ENCODE measurements at places on chromosomes 12 and 14. TPM values are rescaled to one million over a fixed set of nuclear protein-coding genes. Genes with fewer than 3 reads are reported as not detected.

RNASE7 gene
- total RNA-seq = not detected

AMIGO2 gene
- 2.0 TPM for total RNA-seq

FOXN4 gene
- total RNA-seq = not detected

DNA sequence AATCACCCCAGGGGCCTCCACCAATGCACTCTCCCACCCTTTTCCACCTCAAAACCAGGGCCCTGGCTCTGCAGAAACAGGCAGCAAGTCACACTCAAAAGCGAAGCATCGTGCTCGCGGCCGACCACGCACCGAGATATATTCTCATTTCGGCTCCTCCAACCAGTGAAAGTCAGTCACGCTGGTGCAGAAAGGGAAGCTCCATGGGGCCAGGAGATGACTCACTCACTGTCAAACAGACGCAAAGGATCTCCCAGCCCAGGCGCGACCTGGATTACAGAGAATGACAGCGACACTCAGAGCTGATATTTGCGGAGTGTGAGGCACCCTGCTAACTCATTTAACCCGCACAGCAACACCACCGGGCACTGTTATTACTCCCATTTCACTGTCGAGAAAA is 173.6 kb downstream of the CALM1 start:
- no peak for DNase-seq

B4GALNT3 gene
- 32.1 TPM for total RNA-seq

DNA sequence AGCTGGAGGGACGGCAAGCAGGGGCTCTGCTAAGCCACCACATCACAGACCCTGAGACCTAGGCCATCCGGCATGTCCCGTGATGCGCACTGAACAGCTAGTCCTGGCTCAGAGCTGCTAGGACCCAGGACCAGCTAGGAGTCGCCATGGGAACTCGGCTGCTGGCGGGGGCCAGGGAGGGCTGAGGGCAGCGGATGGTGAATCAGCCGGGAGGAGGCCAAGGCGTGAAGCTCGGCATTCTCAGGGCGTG is 5.1 kb downstream of the AHNAK2 start:
- DNase-seq = peak; percentile 79

AICDA gene
- total RNA-seq = not detected

DNA sequence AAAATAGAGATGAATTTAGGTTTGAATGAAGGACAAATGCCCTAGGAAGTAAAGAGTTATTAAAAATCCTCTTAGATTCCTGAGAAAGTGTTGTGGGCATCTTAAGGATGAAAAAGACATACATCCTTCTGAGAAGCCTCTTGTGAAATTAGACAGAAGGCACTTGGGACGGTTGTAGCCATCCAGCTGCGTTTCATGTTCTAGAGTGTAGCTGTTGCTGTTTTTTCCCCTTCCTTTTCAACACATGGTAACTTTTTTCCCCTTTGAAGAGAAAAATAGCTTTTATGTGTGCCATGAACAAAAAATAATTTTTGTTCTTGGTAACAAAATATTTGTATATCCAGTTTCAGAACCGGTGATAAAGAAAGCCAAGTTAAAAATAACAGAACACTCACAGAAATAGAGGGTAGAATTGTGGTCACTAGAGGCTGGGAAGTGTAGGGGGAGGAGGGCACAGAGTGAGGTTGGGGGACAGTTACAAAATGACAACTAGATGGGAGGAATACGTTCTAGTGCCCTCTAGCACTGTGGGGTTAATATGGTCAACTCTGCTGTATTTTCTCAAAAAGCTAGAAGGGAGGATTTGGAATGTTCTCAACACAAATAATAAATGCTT is 58.4 kb downstream of the PTHLH start:
- no peak for DNase-seq

DNA sequence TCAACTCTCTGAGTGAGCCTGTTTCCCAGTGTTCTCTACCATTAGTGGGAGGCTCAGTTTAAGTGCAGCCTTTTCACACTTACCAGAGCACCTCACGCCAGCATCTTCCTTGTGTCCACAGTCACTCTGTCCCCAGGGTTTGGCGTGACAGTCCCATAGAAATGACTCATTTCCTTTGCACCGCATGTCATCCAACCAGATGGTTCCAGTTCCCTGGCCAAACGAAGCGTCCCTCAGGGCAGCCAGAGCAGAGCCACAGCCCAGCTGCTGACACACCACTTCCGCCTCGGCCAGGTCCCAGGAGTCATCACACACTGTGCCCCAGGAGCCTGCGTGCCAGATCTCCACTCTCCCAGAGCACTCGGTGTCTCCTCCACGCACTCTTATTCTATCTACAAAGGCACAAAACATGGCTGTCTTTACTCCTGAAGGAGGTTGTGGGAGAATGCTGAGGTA is 65.4 kb downstream of the ACSM4 start:
- peak; percentile 68 for DNase-seq

DNA sequence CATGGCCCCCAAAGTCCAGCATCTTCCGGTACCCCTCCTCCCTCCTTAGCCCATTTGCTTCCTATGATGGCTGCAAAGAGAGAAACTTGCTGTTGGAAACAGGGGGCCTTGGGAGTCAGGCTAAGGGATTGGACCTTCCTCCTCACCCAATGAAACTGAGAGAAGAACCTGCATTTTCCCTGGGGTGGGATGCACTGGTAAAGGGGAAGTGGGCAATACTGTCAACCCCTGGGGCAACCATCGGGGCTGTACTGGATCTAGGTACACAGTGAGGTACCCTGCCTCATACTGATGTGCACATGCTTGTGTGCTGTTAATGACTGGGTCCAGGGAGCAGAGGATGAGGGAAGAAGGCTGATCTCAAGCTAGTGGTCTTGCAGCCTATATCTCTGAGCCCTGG is 11.0 kb upstream of the JPH4 start:
- DNase-seq = no peak

DNA sequence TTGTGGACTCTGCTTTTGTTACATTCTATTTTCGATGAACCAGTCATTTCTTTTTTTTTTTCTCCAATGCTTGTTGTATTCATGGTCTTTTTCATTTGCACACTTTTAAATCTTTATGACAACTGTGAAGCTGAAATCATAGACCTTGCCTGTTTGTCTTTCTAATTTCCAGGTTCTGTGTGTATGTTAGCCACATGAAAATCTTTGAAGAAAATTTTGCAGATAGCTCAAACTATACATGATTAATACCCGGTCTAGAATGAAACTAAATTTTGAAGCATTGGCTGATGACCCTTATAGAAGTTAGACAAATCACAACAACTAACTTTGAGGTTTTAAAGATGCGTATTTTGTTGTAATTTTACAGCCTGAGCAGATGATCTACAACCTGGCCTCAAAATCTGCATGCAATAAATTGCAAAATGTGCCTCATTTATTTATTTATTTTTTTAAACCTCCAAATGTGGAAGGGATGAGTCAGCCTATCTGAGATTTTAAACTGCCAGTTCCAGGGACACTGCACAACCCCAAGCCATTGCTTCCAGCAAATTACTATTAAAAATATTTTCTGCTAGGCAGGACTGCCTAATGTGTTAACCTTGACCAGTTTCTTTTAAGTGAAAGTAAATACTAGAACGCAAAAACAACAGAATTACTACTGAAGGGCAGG is 96.3 kb upstream of the NAV3 start:
- DNase-seq = no peak

CNIH1 gene
- 97.0 TPM for total RNA-seq

PIK3C2G gene
- not detected for total RNA-seq

GRCh38 chr14:36214476-36215216 is 38.1 kb upstream of the PTCSC3 start:
- DNase-seq = no peak

DNA sequence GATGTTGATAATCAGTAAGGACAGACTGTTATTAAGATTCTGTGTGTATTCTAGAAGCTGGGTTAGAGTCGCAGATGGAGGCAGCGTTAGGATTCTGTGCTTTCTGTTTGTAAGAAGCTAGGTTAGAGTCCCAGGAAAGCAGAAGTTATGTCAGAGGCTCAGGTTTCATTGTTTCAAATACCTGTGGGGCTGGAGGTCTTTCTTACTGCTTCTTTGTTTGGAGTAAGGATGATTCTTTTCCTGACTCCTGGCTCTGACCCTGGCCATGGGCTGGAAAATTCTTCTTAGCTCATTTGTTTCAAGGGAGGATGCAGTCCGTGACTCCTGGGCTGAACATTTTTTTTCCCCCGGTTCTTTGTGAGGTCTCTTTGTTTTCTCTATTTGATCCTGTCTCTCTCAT is 5.2 kb downstream of the MUCL1 start:
- DNase-seq = no peak

DNA sequence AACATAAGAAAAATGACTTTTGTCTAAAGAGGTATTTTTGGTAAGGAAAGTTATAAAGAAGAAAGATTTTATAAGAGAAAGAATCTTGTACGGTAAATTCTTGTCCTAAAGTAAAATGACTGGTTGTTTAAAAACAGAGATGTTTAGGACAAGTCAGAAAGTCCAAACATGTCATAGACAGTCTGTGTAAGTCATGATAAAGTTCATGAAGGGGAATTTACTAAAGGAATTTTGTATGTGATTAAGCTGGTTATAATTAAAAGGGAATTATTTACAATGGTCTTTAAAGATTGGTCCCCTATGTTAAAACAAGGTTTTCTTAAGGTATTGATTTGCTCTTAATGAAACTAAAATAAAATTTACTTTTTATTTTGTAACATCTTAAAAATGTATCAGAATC is 269.4 kb upstream of the CCDC196 start:
- DNase-seq = no peak

GRCh38 chr14:44833376-44834060 is 128.2 kb downstream of the KLHL28 start:
- no peak for DNase-seq

- DNase-seq = no peak
Observed at GRCh38 chr12:123148223-123148622, 2.7 kb downstream of the PITPNM2 start.

DNA sequence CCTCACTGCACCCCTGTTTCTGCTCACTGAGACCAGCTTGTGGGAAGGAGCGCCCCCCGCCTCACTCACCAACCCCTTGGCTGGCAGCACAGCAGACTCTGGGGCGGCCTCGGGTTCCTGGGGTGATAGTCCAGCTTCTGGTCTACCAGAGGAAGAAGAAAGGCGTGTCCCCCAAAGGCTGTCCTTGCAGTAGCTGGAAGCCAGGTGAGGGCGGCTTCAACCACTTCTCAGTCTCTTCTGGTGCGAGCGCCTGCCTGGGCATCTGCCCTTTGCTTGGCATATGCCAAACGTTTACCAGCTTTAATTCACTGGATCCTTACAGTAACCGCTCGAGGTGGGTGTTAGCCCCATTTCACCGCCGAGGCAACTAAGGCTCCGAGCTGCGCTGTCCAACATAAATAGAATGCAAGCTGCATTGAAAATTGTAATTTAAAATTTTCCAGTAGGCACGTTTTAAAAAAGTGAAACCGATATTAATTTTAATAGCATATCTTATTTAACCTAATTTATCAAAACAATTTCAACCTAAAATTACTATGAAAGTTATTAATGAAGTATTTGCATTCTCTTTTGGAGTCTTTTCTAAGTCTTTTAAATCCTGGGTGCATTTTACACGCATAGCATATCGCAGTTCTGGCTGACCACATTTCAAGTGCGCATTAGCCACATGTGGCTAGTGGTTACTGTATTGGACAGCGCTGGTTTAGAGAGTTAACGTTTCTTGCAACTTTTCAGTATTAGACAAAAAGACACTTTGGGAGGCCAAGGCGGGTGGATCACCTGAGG is 872 bp downstream of the FAM177A1 start:
- DNase-seq = no peak

DNA sequence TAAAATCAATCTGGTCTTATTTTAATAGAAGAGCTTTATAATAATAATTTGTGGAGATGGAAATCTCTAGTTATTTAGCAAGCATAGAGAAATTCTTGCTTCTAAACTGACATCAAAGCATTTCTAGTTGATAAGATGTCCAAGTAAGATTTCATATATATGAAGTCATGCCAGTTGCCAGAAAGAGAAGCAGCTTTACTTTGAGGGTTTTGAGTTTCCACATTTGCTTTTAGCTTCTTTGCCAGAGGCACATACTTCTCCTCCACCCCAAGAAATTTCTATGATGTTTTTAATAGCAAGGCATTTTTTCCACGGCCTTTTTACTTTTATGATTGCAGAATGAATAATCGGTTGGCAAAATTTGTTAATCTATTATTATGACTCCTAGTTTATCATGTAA is 24.2 kb upstream of the YAF2 start:
- no peak for DNase-seq

CCDC196 gene
- not detected for total RNA-seq

GRCh38 chr12:128840862-128841468 is 12.3 kb upstream of the GLT1D1 start:
- no peak for DNase-seq

POTEG gene
- not detected for total RNA-seq

Data from Right ventricle myocardium superior (tissue), 1 donor.